Activated CD4-positive, alpha-beta T cell treated with anti-CD3 and anti-CD28 coated beads for 48 hours (primary cell): ENCODE measurements at places on chromosomes 4 and X.

DNA sequence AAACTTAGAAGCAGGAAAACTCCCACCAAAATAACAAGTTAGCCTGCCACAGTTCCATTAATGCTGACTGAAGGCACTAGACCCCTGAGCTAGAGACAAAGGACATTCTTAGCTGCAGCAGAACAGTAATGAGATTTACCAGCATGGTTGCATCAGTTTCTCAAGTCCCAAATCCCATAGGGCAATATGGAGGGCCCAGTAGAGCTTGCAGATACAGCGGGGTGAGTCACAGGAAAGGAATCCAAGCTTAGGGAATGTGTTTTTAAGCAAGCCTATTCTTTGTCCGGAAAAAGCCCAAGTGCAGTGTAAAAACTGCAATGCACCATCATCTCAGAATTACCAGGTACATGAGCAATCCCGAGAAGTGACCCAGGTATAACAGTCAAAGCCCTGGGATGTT, 51.3 kb upstream of the EXOC1L start:
- no peak for DNase-seq

DNA sequence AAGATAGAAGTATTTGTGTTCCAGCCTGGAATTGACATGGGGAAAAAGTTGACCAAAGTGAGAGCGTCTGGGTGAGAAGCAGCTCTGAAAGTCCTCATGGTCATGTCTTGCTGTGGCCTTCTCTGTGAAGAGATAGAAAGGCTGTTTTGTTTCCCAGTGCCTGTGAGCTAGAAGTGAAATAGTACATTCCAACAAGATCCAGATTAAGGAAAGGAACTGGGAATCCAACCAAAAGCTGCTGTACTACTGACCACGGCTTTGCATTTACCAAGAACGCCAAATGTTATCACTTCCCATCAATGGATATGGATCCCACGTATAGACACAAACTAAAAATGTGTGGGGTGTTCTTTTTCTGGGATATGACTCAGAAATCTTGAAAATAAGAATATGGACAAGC, 51.2 kb downstream of the TENM3 start:
- no peak for DNase-seq

- DNase-seq: no peak
Measured at GRCh38 chr4:157459785-157460184, 239.3 kb downstream of the GRIA2 start.

DNA sequence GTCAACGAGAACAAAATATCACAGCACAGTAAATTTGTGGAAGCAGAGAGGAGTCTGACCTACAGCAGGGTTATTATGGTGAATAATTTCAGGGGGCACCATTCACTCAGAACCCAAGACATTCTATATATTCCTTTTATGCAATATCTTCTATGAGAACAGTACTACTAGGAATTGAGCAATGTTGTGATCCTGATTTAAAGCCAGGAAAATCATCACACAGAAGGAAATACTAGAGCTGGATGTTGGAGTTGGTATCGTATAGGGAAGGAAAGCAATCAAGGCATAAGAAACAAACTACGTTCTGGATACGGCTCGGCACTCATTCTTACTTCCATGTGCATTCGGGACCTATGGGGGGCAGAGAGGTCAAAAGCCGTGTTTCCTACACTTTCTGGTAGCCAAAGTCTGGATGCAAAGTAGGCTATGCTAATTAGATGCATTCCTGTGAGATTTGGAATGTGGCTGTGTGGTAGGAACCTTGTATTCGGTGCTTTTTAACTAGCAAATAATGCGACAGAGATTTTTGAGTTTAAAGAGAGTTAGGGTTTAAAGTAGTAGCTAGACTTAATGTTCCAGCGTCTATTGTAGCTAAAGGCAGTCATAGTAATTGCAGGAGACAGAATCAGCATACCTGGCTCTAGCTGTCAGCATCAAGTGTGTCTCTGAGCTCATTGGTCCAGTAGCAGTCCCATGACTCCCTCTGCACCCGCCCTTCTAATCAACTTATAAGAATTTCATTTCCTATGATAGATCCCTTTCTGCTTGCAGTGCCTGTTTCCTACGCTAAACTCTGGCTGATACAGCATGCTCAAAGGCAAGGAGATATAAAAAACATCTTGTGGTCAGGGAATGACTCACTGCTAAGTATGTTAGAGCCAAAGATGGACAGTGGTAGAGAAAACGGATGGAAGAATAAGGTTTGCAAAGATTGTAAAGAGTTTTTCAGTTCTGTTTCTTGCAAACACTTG, 43.3 kb upstream of the PDGFC start:
- DNase-seq: no peak

GRCh38 chrX:84046403-84046984, 141.5 kb downstream of the RPS6KA6 start:
- DNase-seq: peak; percentile 2

DNA sequence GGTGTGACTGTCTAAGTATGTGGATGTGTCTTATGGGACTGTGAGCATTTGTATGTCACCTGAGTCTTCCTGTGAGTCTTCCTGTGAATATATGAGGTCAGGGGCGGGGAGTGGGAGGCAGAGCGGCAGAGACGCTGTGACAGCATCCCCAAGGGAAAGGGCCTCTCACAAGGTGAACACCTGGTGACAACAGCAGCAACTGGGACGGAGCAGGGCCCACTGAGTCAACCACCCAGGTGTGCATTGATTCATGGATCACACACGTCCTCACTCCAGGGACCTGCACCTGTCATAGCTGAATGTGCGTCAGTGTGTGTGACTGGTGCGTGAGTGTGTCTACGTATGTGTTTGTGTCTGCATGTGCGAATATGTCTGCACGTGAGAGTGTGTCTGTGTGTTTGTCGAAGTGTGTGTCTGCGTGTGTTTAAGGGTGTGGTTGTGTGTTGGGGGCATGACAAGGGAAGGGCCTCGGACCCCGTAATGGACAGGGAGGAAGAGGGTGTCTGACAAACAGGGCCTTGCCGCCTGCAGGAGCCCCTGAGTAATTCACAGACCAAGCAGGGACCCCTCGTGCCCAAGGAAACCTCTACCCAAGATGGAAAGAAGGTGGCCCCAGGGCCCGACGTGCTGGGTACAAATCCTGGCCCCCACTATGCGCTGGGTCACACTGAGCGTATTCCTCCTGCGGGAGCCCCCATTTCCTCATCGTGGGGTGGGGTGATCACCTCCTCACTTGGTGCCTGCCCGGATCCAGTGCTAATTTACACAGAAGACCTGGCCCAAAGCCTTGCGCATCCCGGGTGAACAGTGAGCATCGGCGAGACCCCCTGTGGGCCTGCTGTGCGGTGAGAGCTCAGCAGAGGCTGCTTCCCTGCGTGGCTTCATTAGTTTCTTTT, 76.7 kb downstream of the ABLIM2 start:
- no peak for DNase-seq

- DNase-seq: no peak
Measured at GRCh38 chr4:157242871-157243270, 22.3 kb downstream of the GRIA2 start.

- no peak for DNase-seq
Measured at GRCh38 chr4:28523681-28524190, 1663.1 kb downstream of the STIM2 start.

GRCh38 chr4:3112609-3113469, 38.4 kb downstream of the HTT start:
- no peak for DNase-seq

DNA sequence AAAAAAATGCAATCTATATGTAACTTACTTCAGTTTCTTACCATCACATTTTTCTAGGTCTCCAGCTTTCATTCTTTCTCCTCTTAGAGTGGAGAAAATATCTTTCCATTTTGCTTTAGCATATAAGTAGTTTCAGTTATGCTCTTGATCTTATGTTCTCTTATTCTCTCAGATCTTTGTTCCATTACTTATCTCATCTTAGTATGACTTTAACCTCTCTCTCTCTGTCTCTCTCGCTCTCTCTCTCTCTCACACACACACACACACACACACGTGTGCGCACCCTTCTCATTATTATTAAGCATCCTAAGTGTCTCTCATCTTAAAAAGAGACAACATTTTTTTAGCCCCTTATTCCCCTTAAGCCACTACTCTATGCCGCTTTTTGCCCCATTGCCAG, 92.8 kb downstream of the FAAH2 start:
- peak; percentile 6 for DNase-seq

DNA sequence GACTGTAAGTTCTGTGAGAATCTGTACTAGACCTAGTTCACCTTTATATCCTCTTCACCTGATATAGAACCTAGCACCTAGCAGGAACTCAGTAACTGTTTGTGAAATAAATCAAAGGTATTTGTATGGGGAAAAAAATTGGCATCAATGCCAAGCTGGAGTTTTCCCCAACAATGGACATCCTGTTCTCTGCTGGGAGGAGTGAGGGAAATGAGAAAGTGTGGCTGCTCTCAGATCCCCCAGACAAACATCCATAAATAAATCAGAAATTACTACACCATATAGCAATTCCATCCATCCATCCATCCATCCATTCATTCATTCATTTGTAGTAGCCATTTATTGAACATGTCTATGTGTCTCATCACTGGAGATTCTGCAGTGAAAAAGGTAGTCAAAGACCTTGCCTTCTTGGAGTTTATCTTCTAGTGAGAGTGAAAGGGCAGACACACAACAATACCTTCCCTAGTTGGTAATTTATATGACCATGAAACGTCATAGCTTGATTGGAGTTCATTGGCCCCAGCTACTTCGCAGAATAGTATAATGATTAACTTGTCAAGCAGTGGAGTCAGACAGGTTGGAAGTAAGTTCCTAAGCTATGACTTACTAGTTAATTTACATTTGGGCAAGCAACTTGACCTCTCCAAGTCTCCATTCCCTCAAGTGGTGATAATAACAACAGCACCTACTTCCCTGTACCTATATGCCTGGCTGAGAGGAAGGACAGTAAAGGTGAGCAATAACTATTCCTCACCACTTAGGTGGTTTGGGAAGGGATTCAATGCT, 98.7 kb upstream of the KIT start:
- no peak for DNase-seq

DNA sequence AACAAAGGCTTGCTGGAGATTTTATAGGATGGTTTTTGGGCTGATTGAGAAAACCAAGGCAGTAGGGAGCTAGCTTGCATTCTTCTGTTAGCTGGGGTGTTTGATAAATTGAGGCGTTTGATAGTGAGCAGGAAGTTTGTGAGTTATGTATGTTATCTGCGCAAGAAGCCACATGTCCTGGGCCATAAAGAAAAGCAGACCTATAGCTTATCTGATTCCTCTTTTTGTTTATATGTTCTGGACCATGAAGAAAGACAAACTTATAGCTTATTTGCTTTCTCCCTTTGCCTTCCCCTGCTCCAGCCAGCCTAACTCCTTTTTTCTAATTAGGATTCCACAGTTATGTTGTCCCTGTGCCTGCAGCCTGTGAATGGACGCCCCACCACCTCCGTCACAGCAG, 9.2 kb downstream of the HNRNPH2 start:
- DNase-seq: no peak

DNA sequence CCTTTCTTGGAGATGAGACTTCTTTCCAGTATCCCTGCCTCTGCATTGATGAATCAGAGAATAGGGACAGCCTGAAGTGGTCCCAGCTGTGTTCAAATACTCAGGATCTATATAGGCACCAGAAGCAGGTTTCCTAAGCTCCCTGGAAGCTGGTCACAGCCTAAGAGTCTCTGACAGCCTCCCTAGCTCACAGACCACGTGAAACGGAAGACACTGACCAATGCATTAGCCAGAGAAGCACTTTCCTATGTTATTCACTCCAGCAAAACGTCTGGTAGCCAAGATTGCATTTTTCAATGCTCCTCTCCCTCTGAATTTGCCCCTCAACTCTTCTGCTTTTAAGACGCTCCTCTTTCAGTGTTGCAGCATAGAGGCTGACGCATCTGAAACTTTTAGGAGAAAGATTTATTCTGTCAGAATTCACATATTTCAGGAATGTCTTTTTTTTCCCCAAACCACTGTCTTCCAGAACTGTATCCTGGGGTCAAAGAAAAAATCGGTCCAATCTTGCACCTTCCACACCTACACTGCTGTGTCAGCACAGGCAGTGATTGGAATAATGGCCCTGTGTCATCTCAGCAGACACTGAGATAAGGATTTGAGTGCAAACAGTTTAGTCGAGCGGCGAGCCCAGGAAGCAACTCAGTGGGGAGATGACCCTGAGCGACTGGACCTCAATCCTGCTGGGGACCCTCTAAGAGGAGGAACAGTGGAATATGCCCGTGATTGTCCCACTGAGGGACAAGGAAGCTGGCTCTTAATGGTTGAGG, 109.4 kb downstream of the SMIM20 start:
- DNase-seq: no peak

DNA sequence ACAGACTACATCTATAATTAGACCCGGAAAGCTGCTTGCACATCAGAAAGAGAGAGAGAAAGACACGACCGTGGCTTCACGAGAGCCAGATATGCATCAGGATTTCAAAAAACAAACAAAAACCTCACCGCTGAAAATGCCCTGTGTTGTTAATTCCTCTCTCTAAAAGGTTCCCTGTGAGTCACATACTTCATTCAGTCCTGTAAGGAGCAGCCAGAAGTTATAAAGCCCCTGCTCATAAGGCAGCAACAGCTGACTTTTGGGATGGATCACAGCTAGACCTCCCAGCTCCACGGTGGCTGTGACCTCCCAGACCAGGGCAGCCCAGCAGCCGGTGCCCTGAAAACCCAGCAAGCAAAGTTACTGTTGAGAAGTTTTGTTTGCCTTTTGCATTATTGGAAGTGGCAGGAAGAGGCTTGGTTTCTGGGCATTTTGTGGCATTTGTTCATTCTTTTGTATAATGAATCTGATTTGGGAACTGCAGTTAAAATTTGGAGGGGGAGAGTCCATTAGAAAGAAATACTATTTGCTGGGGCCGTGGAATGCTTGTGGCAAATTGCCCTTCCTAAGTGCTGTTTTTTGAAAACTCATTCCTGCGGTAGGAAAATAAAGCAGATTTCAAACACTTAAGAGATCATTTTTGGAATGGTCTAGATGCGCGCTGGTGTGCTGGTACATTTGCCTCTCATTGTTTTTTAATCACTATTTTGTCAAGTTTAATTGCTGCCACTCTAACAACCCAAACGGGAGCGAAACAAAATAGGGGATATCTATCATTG, 520.4 kb downstream of the BCOR start:
- DNase-seq: no peak

GRCh38 chr4:133146574-133147241, 2.4 kb upstream of the PCDH10 start:
- DNase-seq: peak; percentile 38

GRCh38 chrX:8913655-8914409, 112.6 kb upstream of the FAM9A start:
- DNase-seq: no peak

GRCh38 chr4:169215656-169216055, 55.1 kb downstream of the SH3RF1 start:
- no peak for DNase-seq

DNA sequence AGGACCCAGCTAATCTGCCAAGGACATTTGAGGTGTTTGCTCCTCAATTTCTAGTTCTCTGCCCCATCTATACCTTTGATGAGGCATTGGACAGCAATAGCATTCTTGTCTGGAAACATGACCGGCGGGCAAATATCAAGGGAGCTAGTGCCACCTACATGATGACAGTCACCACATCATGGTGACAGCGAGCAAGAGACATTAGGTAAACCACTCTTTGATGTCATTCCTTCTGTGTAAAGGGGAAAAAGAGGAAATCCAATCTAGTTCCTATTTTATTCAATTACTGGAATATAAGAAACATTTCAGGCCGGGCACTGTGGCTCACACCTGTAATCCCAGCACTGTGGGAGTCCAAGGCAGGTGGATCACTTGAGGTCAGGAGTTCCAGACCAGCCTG, 20.7 kb upstream of the IL13RA1 start:
- DNase-seq: no peak

- DNase-seq: no peak
Measured at GRCh38 chrX:116657071-116657470, 194.3 kb upstream of the CT83 start.
